ENCODE measurements at places on chromosomes 5 and 9.

GRCh38 chr9:103215197-103215596 lies 220.1 kb downstream of the CYLC2 start:
- DNase-seq: no peak

GRCh38 chr9:84829471-84829870 lies 159.9 kb downstream of the NTRK2 start:
- no peak for DNase-seq

GRCh38 chr5:76807296-76807695 lies 11.5 kb upstream of the F2RL1 start:
- DNase-seq: peak; percentile 76

DNA sequence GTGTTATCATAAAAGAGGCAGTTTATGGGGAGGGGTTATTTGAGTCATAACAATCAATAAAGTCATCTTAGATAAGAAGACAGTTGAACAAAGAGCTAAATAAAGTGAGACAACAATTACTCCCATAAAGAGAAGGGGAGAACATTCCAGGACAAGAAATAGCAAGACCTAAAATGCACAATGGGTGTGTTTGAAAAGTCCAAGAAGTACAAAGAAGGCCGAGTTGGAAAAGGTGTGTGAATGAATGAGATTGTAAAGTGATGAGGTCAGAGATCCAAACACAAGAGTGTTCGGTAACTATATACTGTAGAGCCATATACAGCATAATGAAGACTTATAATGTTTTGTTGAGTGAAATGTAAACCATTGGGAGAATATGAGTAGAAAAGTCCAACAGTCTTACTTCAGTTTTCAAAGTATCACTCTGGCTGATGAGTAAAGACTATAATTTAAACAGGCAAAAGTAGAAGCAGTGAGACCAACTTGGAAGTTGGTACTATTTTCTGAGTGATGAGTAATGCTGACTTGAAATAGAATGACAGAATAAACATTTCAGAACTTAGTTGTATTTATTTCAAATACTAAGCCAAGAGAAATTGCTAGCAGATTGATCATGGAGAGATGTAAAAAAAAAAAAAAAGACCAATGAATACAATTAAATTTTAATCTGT lies 868.7 kb upstream of the CDH9 start:
- no peak for DNase-seq

DNA sequence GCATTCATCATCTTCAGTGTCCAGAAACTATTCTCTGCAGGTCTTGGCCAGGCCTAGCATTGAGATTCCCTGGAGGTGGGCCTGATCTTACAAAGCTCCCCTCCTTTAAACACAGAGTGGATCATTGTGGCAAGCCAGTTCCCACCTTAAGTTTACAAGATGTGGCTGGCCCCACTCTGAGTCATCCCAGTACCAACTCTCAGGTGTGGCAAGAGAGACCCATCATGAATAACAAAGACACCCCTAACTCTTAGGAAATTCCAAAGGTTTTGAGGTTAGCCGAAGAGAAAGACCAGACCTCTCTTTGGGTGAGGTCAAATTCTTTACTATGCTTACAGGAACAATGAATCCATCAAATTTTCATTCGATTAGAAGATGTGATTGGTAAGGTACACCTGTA lies 78.2 kb downstream of the RFK start:
- DNase-seq: no peak

DNA sequence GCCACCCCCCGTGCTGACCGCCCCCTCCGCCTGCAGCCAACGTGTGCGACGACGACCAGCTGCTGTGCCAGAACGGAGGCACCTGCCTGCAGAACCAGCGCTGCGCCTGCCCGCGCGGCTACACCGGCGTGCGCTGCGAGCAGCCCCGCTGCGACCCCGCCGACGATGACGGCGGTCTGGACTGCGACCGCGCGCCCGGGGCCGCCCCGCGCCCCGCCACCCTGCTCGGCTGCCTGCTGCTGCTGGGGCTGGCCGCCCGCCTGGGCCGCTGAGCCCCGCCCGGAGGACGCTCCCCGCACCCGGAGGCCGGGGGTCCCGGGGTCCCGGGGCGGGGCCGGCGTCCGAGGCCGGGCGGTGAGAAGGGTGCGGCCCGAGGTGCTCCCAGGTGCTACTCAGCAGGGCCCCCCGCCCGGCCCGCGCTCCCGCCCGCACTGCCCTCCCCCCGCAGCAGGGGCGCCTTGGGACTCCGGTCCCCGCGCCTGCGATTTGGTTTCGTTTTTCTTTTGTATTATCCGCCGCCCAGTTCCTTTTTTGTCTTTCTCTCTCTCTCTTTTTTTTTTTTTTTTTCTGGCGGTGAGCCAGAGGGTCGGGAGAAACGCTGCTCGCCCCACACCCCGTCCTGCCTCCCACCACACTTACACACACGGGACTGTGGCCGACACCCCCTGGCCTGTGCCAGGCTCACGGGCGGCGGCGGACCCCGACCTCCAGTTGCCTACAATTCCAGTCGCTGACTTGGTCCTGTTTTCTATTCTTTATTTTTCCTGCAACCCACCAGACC lies 80.2 kb downstream of the NTNG2 start:
- DNase-seq: no peak

- no peak for DNase-seq
Measured at GRCh38 chr9:3954331-3955304, 345.2 kb downstream of the GLIS3 start.

- DNase-seq: no peak
Measured at GRCh38 chr5:137760719-137761516, 6.8 kb upstream of the HNRNPA0 start.

- DNase-seq: no peak
Measured at GRCh38 chr9:35858458-35858857, 11.7 kb downstream of the OR13J1 start.

- DNase-seq: no peak
Measured at GRCh38 chr5:150172556-150172955, 6.0 kb downstream of the CDX1 start.

GRCh38 chr5:169125571-169125970 lies 175.4 kb downstream of the SLIT3 start:
- DNase-seq: no peak

DNA sequence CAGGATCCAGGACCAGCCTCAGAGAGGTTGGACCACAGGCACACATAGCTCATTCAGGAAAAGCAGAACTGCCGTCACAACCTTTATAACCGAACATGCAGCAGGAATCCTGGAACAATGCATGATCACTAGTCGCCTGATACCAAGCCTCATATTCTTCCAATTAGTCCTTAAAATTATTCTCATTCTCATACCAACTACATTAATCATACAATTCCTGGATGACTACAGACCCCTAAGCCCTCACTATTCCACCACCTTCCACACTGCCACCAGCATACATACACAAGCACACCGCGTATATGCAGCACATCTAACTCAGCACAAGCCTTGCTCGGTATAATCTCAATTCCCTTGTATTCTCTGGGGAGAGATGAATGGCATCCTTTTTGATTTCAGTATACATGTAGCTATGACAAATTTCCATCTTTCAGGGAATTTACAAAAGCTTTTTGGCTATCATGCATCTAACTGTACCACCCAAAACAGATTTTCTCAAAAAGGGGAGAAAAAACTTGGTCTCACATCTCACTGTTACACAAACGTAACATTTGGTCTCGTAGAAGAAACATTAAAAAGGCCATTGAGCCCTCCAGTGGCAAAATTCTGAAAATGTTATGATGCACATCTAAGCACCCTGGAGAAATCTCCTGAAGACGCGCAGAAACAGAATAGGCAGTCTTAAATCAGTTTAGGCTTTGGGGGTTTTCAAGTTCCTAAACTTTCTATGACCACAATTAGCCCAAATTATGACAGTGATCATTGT lies 46.2 kb downstream of the MCTP1 start:
- no peak for DNase-seq

Data from AG08395 (cell line).